NCI-H1092 treated with DMSO at 0.1 percent for 48 hours (cell line): ENCODE measurements at places on chromosomes 3 and 15.

DNA sequence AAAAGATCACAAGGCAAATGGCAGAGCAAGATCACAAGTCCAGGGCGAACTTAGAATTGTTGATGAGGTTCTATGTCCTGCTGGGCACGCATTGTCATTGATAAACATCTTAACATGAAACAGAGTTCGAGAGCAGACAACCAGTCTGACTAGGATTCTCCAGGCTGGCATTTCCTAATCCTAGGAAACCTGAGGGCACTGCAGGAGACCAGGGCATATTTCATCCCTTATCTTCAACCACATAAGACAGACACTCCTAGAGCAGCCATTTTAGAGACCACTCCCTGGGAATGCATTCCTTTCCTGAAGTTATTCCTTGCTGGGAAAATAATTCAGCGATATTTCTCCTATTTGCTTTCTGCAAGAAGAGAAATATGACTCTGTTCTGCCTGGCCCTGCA lies 1199.9 kb downstream of the SI start:
- no peak for DNase-seq

DNA sequence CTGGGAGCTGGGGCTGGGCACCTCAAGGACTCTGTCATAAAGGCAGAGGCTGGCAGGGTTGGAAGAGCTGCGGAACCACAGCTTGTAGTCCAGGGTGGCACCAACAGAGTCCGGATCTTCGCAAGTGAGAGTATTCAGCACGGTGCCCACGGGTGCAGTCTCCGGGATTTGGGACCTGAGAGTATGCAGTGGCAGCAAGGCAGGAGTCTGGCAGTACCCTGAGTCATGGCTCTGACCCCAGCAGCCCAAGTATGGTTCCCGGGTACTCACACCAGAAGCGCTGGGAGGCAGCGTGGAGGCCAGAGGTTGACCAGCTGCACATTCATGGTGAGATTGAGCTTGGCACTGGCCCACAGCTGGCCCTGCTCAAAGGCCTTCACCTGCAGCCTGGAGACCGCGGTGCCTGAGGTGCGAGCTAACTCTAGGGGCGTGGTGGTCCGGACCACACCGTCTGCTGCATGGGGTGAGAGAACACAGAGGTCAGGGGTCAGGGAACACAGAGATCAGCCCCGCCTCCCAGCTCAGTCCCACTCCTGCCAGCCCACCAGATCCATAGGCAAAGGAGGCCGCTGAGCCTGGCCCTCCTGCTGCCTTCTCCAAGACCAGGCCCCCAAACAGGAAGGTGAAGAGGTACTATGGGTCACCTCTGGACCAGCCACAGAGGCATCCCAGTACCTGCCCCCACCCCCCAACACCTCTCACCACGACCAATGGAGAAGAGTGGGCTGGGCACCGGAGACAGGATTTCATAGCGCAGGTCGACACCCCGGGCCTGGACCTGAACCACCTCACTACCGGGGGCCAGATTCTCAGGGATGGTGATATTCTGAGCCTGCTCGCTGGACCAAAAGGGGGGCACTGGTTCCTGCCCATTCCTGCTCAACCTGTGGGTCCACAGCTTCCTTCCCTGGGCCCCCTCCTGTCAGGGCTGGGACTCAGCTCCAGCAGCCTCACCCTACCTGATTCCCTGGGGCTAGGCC lies 4.5 kb downstream of the CDHR4 start:
- DNase-seq: no peak

DNA sequence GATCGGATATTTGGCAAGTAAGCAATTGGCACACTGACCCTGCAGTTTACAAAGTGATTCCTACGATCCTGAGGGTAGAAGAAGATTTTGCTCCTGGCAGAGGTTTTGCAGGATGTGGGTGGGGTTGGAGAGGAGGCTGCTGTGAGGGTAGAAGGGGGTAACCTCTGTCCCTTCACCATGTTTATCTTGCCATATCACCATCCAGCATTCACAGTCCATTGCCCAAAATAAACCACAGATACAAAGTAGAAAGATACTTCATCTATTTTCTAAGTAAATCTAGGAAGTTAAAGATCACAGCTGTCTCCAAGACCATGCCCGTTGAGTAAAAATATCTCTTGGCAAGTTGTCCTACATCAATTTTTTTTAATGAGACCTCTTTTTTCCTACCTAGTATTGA lies 51.6 kb downstream of the LIPC start:
- no peak for DNase-seq

- no peak for DNase-seq
These were observed 26.7 kb downstream of the SIDT1 start for GRCh38 chr3:113559009-113559408.

DNA sequence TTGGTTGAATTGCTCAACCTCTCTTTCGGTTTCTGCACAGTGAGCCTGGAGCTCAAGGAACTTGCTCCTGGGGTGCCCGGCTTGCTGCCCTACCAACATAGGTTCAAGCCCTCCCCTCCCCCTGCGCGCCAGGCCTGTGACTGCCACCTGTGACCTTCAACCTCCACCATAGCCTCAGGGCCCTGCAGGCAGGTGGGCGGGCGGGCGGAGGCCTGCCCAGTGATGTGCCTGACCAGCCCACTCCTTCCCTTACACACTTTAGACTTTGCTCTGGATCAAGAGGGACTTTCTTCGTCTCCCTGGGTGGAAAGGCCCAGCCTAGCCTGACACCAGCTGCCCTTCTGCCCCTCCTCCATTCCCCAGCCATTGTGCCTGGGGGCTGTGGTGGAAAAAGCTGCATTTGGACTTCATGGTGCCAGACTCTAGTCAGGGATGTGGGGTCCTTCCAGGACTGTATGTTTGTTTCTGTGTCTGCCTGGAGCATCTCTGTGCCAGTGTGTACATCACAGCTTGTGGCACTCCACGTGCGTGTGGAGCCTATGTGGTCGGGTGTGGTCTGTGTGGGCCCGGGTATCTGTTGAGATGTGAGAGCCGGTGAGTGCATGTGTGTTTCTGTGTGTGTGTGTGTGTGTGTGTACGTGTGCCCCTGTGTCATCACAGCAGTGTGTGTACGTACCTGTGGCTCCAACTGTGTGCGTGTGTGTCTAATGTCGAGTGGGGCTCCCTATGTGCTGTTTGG lies 9.5 kb downstream of the PRKCD start:
- DNase-seq: no peak

- DNase-seq: no peak
These were observed 48.8 kb downstream of the TCAIM start for GRCh38 chr3:44387404-44387803.

- DNase-seq: no peak
These were observed 95.5 kb upstream of the DPPA4 start for GRCh38 chr3:109432833-109433232.

DNA sequence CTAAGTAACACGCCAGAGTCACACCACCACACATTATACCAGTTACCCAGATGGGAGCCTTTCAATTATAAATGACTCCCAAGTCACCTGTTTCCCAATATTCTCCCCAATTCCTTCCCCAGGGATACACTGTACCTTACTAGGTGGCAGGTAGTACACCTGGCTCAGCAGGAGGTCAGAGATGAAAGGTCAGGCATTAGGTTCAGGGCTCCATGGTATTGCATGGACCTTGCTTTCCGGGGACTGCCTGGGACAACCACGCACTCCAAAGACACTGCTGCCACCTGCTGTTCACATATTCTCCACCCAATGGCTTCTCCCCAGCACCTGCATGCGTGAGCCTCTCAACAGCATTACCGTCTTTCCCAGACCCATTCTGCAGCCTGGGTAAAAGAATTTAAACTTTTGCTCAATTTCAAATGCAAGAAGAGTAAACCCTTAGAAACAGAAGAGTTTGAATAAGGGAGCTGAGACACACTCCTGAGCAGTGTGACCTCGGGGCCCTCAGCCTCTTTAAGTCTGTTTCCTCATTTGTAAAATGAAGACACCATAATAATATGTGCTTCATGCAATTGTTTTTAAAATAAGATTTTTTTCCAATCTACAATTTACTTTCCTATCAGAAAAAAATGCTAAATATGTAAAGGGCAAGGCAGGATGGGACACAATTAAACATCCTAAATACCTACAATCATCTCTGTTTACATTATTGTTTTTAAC lies 28.0 kb upstream of the LACTB start:
- peak; percentile 66 for DNase-seq

DNA sequence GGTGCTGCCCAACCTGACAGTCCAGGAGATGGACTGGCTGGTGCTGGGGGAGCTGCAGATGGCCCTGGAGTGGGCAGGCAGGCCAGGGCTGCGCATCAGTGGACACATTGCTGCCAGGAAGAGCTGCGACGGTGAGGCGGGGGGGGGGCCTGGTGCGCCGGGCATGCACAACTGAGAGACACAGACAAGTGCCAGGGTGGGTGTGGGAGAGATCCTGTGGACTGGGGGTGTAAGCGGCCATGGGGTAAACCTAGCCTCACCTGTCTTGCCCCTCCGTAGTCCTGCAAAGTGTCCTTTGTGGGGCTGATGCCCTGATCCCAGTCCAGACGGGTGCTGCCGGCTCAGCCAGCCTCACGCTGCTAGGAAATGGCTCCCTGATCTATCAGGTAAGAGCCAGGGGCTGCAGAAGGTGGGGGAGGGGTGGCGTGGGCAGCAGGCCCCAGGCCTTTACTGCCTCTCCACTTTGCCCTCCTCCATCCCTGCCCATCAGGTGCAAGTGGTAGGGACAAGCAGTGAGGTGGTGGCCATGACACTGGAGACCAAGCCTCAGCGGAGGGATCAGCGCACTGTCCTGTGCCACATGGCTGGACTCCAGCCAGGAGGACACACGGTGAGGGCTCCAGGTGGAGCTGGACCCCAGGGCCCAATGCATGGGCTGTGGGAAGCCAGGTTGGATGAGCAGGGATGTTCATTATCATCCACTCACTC lies 3.3 kb downstream of the CHRD start:
- no peak for DNase-seq

- DNase-seq: no peak
These were observed 180.0 kb downstream of the ERC2 start for GRCh38 chr3:56288258-56288657.

GRCh38 chr3:49397470-49397869 lies 14.3 kb downstream of the RHOA start:
- DNase-seq: no peak

- no peak for DNase-seq
These were observed 77.1 kb upstream of the MEX3B start for GRCh38 chr15:82122746-82123400.

GRCh38 chr3:134859341-134859740 lies 64.3 kb downstream of the EPHB1 start:
- DNase-seq: no peak

GRCh38 chr3:73523661-73524060 lies 101.1 kb downstream of the PDZRN3 start:
- DNase-seq: no peak

DNA sequence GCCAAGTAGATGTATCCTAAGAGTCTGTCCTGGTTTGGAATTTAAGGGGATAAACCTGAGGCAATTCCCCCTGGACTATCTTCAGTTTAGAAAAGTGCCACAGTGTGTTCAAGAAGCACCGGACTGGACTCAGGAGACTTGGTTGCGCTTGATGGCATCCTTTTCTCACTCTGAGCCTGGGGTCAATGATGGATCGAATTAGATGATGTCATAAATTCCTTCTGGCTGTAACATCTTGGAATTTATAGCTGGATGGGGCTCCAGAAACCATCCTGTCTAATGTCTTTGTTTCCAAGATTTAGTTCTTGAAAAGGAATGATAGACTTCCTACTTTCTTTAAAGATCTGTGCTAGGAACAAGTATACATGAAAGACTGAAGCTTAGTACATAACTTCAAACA lies 280.6 kb downstream of the LPP start:
- DNase-seq: no peak

DNA sequence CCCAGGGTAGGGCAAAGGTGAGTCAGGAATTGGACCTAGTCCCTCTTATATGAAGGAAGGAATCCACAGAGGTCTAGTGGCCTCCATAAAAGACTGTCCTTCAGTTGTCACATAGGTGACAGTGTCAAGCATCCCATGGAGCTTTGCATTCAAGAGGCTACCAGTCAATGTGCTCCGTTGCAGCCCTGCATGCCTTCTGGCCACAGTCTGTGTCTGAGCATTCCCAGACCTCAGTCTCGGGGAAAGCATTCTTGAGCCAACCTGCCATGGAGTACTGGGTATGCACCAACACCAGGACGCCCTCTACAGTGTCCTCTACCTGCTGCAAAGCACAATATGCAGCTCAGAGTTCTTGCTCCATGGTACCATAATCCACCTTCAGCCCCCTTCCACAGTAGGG lies 46.7 kb upstream of the VGLL3 start:
- DNase-seq: no peak

- DNase-seq: no peak
These were observed 393 bp downstream of the ERICH6 start for GRCh38 chr3:150703299-150703755.

DNA sequence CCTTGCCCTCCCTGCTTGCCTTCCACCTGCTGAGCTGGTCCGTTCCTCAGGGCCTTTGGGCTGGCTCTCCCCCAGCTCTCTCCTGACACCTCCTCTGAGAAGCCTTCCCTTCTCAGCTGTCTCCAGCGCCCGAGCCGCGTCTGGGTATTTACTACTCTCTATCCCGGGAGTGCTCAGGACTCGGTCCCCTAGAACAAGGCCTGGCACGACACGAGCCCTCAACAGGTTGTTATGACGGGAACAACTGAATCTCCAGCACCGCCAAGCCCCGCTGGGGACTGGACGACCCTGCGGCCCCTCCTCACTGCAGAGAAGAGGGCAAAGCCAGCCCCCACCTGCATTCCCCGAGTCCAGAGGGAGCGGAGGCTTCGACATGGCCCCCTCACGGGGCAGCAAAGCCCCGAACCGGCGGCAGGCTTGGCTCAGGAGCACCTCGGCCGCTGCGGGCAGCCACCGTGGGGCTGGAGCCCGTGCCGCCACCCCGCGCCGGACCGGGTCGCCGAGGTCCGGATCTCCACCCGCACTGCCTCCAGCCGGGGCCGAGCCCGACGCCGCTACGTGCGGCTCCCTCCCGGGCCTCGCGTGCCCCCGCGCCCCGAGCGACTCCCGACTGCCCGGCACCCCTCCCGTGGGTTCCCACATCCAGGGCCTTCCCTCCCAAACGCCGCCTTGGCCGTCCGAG lies 792 bp downstream of the TPRA1 start:
- no peak for DNase-seq

DNA sequence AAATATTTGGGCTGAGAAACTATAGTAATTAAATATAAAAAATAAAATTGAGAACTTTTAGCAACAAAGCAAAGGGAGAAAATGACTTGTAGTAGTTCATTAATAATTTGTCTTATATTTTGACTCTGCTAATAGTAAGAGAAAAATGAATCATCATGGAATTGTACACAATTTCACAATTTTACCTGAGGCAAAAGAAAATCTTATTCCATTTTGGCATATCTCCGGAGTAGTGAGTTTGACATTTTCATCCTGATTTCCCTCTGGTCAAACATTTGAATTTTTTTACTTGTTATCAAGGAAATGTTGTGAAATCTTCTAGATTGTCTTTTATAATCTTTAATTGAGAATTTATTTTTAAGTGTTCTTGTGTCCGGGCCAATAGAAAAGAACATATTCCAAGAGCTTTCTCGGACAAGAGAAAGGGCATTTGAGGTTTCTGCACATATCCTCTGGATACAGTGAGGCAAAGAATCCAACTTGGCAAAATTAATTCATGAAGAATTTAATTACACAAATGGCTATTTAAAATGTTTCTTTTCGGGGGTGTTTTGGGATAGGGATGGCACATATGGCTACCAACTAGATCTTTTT lies 89.3 kb upstream of the IGSF10 start:
- DNase-seq: no peak

GRCh38 chr3:114974387-114974786 lies 172.7 kb downstream of the ZBTB20 start:
- DNase-seq: no peak

GRCh38 chr15:92683511-92683834 lies 27.9 kb upstream of the FAM174B start:
- DNase-seq: peak; percentile 7
